ENCODE measurements at places on chromosomes 6 and 20. TPM values are rescaled to one million over a fixed set of nuclear protein-coding genes. Genes with fewer than 3 reads are reported as not detected.

The HLA-DMB gene
- 3.7 TPM for polyA plus RNA-seq

DNA sequence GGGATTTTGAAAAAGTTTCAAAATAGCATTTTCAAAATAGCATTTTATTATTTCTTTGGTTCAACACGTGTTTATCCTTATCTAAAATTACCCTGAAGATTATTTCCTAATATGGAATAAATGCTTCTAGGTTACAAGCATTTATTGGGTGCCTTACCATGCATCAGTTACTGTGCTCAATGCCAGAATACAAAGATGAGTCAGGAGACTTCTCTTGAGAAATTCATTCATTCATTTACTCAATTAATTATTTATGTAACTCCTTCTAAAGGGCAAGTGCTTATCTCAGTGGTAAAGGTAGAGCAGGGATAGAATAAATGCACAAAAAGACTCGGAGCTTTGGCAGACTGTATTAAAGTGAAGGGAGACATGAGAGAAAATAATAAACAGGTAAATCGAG, 150.1 kb upstream of the PDE7B start:
- DNase-seq = no peak

GRCh38 chr6:43992783-43993644, 134.2 kb downstream of the MRPL14 start:
- peak; percentile 84 for DNase-seq

DNA sequence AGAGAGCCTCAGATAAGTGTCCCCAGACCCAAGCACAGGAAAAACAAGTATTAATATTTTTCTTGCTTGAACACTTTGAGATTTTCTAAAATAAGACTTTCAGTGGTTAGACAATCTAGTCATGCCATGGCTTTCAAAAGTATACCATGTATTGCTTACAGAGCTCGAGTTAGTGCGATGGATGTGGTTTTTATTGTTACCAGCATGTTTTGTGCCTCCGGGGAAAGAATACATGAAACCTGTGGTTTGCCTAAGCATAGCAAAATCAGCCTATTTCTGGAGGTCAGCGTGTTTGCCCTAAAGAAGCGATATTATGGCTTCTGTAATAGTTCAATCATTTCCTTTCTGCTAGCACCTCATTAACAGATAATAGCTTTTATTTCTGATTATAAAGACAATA, 21.6 kb downstream of the RIN2 start:
- DNase-seq = no peak

DNA sequence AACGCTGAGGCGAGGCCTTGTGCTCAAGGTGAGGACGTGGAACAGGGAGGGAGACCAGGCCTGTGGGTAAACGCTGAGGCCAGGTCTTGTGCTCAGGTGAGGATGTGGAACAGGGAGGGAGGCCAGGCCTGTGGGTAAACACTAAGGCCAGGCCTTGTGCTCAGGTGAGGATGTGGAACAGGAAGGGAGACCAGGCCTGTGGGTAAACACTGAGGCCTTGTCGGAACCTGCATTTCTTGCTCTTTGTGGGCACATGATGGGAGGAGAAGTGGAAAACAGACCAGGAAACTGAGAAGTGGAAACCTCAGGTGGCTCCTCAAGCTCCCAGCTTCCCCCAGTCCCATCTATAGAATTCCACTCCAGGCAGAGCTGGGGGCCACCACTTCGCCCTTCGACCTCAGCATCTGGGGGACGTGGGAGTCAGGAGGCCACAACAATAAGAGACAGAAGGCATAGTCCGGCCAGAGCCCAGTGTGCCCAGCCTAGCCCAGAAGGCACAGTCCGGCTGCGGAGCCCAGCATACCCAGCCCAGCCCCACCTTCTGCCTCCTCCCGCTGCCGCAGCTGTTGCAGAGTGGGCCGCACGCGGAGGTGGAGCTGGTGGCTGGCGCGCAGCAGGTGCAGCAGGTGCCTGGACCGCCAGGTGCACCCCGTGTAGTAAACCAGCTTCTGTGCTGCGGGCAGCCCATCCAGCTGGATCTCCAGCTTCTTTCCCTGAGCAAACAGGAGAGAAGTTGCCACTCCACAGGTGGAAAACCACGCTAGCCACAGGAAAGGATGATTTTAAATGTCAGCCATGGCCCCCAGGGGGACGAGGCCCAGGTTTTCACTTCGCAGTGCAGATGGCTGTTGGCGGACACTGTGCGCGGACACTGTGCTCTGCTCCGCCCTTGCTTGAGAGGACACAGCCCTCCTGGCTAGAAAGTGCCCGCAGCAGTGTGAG, 17.5 kb downstream of the FRMD1 start:
- no peak for DNase-seq

- DNase-seq = no peak
These were observed 68.6 kb downstream of the BCKDHB start for GRCh38 chr6:80174900-80175572.

DNA sequence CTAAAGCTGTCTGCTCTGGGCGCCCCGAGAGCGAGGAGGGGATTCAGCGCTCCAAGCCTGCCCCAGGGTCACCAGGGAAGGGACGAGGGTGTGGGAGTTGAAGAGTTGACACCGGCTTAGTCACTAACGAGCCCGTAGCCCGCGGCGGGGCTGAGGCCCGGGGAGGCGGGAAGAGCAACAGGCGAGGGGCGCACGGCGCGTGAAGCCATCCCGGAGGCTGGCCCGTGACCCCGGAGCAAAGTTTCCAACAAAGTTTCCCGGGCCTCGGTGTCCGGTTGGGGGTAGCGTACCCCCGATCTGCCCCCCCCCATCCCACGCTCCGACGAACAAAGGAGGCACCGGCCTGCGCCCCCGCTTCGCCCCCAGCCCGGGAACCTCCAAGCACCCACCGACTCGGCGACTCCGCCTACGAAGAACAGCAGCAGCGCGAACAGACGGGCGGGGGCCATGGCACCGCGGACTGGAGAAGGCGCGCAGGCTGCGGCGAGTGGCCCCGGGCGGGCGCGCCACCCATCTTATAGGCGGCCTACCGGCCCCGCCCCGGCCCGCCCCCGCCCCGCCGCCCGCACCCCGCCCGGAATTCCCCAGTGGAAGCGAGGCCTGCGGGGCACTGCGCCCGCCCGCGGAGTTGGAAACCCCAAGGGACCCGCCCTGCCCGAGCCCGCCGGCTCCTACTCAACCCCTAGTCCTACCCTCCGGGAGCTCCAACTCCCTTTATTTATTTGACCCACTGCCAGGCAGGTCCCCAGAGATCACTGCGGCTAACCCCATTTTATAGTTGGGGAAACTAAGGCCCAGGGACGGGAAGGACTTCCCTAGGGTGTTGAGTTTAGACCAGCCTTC, at the start of gene SDC4:
TSS of gene SDC4 (minus strand) at position 489 of the 843 bp plus-strand sequence. CDS start at position 449, 40 bp downstream.
- DNase-seq = peak; percentile 74

The C20orf204 gene
- 0.35 TPM for polyA plus RNA-seq

The TTLL9 gene
- polyA plus RNA-seq = not detected

- DNase-seq = no peak
These were observed 958.5 kb upstream of the EPHA7 start for GRCh38 chr6:94377835-94378234.

DNA sequence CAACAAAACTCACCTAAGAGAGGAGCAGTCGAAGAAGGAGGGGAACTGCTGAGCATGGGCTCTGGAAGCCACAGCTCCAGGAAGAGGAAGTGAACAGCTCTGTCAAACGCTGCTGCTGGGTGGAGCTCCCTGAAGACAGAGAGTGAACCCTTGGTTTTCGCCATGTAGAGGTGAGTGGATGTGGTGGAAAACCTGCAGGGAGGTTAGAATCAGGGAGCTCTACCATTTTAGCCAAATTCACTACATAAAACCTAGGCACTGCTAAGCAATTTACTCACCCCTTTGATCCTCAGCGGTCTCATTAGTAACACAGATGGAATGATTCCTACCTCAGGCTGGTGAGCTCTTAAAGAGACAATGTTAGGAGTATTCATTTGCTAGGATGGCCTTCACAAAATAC, 19.4 kb upstream of the TFAP2A start:
- no peak for DNase-seq

GRCh38 chr6:154499855-154500589, 10.5 kb downstream of the CNKSR3 start:
- no peak for DNase-seq

DNA sequence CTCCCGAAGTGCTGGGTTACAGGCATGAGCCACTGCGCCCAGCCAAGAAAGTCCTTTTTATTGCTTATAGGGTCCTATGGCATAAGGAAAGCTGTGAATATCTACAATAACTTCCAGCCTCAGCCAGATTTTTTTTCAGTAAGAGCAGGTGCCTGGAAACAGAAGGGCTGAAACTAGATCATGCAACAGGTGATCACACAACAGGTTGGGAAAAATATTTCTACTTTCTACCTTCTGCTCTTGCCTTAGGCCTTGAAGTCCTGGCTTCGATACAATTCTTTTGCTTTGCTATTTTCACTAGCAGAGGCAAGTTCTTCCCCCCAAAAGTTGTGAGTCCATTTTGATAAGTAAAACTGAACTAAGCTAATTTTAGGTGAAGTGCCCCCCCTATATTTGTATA, 9.7 kb upstream of the FBXO30 start:
- no peak for DNase-seq

DNA sequence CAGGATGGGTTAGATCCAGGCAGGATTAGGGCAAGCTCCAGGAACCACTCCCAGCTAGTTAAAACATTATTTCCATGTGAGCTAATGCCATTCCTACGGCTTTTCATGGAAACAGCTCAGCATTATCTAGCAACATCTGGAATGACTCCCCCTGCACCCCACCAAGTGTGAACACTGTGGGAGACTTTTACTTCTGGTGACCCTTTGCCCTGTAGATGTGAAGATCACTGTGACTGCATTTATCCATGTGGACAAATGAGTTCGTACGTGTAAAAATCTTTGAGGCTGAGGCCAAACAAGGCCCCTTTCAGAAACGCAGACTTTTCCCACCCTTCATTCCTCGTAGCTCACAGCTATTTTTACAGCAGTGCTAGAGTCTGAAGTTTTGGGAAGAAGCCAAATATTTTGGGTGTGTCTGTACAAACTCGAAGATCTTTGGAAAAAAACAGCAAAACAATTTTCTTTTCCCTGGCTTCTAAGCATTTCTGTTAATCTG, 221.8 kb upstream of the SOX4 start:
- DNase-seq = no peak

- DNase-seq = no peak
These were observed 39.1 kb upstream of the PAK5 start for GRCh38 chr20:9877932-9878495.

The FAM50B gene
- polyA plus RNA-seq = 11.7 TPM

DNA sequence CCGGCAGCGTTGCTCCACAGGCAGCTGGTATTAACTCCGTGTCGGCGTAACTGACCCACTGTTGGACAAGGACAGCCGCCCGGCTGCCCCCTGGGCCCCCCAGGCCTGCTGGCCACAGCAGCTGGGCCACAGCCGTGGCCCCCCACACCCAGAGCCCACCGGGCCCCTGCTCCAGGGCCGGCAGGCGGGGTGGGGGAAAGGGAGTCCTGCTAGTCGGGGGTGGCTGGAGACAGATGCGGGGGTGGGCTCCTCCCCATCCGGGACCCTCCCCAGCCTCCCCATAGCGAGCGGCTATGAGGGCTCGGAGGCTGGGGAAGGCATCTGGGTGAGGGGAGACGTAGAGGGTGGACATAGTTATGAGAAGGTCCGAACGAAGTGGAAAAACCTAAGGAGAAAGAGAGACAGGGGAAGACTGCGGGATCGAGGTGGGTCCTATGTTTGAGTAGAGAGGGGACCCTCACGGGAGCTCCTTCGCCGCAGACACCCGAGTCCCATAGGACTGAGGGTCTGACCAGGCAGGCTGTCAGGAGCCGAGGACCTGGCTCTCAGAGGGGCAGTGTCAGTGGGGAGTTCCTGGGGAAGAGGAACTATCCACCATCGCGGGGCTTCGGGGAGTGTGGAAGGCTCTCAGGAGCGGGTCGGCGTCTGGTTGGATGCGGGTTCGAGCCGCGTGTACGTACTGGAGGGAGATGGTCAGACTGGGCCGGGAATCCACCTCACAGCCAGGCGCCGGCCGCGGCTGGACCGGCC, 511 bp downstream of the VARS1 start:
- peak; percentile 51 for DNase-seq

GRCh38 chr6:40891686-40892085, 147.3 kb downstream of the UNC5CL start:
- no peak for DNase-seq

DNA sequence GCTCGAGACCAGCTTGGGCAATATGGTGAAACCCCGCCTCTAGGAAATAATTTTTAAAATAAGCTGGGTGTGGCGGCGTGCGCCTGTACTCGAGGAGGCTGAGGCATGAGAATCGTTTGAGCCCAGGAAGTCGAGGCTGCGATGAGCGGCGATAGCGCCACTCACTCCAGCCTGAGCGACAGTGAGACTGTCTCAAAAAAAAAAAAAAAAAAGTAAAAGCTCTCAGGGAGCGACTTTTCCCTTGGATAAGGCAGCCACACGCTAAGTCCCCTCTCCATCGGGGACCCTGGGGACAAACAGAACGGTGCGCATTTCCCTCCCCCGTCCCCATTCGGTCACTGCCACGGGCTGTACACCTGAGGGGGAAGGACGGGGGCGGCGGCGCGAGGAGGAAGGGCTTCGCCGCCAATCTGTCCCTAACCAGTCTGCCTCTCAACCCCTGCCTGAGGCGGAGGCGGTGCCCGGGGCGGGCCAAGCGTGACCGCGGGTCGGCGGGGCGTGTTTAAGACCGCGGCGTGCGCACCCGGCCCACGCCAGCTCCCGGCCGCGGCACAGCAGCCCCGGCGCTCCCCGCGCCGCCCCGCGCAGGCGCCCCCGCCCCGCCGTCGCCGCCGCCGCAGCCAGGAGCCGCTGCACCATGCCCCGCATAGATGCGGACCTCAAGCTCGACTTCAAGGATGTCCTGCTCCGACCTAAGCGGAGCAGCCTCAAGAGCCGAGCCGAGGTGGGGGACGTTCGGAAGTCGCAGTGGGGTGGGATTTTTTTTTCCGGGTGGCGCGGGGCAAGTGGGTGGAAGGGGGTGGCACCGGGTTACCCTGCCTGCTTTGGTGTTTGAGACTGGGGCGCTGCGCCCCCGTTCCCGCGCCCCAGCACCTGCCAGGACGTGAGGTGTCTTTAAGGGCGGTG, at the start of gene GMPR:
TSS of gene GMPR (plus strand) at position 531 of the 906 bp plus-strand sequence. CDS start at position 638, 107 bp downstream.
- peak; percentile 88 for DNase-seq

GRCh38 chr20:675453-676314, at the start of gene SCRT2:
Gene SCRT2, minus strand, starts transcription at chr20:675802. Its CDS starts 201 bp downstream, at chr20:675601.
- peak; percentile 83 for DNase-seq

The DOK5 gene
- 4.0 TPM for polyA plus RNA-seq

DNA sequence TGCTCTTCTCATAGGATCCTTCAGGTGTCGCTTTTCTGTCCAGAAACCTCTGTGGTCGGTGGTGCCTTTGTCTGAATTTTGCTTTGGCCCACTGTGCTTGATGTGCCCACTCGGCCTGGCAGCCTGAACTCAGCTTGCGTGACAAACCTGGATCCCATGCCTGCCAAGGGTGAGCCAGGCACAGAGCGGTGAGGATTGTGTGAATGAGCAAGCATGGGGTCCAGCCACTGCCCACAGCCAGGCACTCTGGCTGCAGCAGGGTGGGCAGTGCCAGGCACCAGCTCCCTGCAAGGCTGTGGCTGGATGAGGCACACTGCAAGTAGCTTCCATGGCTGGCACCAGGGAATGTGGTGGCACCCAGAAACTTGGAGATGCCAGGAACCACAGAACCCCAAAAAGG, 110.3 kb downstream of the THEMIS start:
- DNase-seq = no peak

The PPP1R14C gene
- 41.1 TPM for polyA plus RNA-seq

The ARG1 gene
- 0.37 TPM for polyA plus RNA-seq

GRCh38 chr20:48761023-48761785, 66.6 kb downstream of the PREX1 start:
- DNase-seq = peak; percentile 71

GRCh38 chr6:144728804-144729203, 443.7 kb downstream of the UTRN start:
- DNase-seq = no peak

Measured in heart left ventricle (tissue), 16 donors.